A549 treated with dexamethasone at 1 μM for 4 hours (cell line): ENCODE measurements at places on chromosomes 2 and 18. TPM values are rescaled to one million over a fixed set of nuclear protein-coding genes. Genes with fewer than 3 reads are reported as not detected.

The COL3A1 gene
- total RNA-seq: 0.12 to 0.27 TPM (median 0.21 TPM) in 5 replicates

The TMEFF2 gene
- 0.20 to 0.50 TPM (median 0.34 TPM) in 5 replicates for total RNA-seq

The STPG4 gene
- 0.07 TPM in 1 of 5 replicates, not detected in the others for total RNA-seq

The FBLN7 gene
- total RNA-seq: 0.32 to 0.78 TPM (median 0.57 TPM) in 5 replicates

The KCNS3 gene
- 1.1 to 1.5 TPM (median 1.3 TPM) in 5 replicates for total RNA-seq

The CPO gene
- 0.11 to 0.16 TPM in 2 of 5 replicates, not detected in the others for total RNA-seq

The NCK2 gene
- total RNA-seq: 22.4 to 27.7 TPM (median 26.3 TPM) in 5 replicates

The GMCL1 gene
- total RNA-seq: 7.2 to 13.7 TPM (median 12.0 TPM) in 5 replicates

The ANKRD12 gene
- total RNA-seq: 3.2 to 6.7 TPM (median 5.5 TPM) in 5 replicates

The GPR39 gene
- total RNA-seq: 5.9 to 8.5 TPM (median 7.4 TPM) in 5 replicates

The NGEF gene
- total RNA-seq: 12.6 to 17.0 TPM (median 14.6 TPM) in 5 replicates

The ZNF512 gene
- total RNA-seq: 18.2 to 21.6 TPM (median 19.3 TPM) in 5 replicates

The AQP12B gene
- total RNA-seq: not detected in 5 replicates

The GBX2 gene
- 1.8 to 3.3 TPM (median 2.9 TPM) in 5 replicates for total RNA-seq

The NRBP1 gene
- 119 to 140 TPM (median 133 TPM) in 5 replicates for total RNA-seq

The ARPC2 gene
- 291 to 312 TPM (median 310 TPM) in 5 replicates for total RNA-seq

The IL37 gene
- total RNA-seq: 0.23 TPM in 1 of 5 replicates, not detected in the others

The FOXI3 gene
- total RNA-seq: 0.03 to 0.05 TPM (median 0.04 TPM) in 3 of 5 replicates, not detected in the others

The MOGAT1 gene
- not detected in 5 replicates for total RNA-seq

The EVA1A gene
- total RNA-seq: 7.0 to 10.9 TPM (median 8.7 TPM) in 5 replicates

The PJVK gene
- 1.1 to 1.9 TPM (median 1.6 TPM) in 5 replicates for total RNA-seq

The UGT1A8 gene
- total RNA-seq: 0.06 to 0.07 TPM (median 0.06 TPM) in 3 of 5 replicates, not detected in the others

The CXCR4 gene
- total RNA-seq: 0.70 to 1.1 TPM (median 0.85 TPM) in 5 replicates

The DUSP2 gene
- 0.32 to 0.46 TPM (median 0.37 TPM) in 5 replicates for total RNA-seq

The ACYP2 gene
- 7.2 to 8.2 TPM (median 7.6 TPM) in 5 replicates for total RNA-seq

The ST6GAL2 gene
- 12.0 to 19.3 TPM (median 14.1 TPM) in 5 replicates for total RNA-seq

The SPATS2L gene
- 119 to 141 TPM (median 132 TPM) in 5 replicates for total RNA-seq

The EN1 gene
- 0.61 to 0.91 TPM (median 0.83 TPM) in 5 replicates for total RNA-seq

The COL4A3 gene
- 0.46 to 1.3 TPM (median 0.74 TPM) in 5 replicates for total RNA-seq

The RNF125 gene
- 0.21 to 0.60 TPM (median 0.25 TPM) in 5 replicates for total RNA-seq

The TTR gene
- total RNA-seq: 0.11 to 0.13 TPM in 2 of 5 replicates, not detected in the others

The MREG gene
- 3.9 to 5.0 TPM (median 4.4 TPM) in 5 replicates for total RNA-seq

The C2orf80 gene
- total RNA-seq: not detected in 5 replicates
